ENCODE measurements at places on chromosomes 3 and 15.

GRCh38 chr3:72535772-72536171, 312.5 kb downstream of the SHQ1 start:
- no peak for DNase-seq

DNA sequence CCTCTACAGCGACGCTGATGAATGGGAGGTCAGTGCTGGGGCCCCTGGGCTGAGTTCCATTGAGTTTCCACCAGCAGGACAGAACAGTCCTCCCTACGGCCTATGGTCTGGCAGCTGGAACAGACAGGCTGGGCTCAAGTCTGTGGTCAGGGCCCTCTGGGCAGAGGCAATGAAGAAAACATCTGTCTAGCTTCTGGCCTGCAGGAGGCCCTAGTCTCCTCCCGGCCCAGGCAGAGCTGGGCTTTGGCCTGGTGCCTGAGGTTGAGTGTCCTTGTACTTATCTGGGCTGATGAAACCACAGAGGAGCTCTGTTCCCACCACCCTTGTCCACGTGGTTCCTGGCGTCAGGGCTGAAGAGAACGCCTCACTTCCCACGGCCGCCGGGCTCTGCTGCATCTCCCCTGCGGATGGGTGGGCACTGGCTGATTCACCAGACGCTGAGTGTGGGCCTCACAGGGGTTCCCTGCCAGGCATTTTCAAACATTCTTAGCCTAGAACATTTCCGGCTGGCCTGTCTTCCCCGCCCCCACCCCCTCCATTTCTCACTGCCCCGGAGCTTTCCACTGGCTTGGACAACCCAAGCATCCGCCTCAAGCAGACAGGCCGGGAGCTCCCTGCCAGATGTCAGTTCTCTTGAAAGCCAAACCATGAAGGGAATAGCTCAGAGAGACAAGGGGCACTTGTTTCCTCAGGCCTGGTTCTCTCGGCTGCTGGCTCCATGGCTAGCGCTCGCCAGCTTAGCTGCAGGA, 20.3 kb downstream of the PPCDC start:
- peak; percentile 38 for DNase-seq

- DNase-seq, result no peak
Observed at GRCh38 chr3:195911041-195911945, 2.9 kb upstream of the TNK2 start.

DNA sequence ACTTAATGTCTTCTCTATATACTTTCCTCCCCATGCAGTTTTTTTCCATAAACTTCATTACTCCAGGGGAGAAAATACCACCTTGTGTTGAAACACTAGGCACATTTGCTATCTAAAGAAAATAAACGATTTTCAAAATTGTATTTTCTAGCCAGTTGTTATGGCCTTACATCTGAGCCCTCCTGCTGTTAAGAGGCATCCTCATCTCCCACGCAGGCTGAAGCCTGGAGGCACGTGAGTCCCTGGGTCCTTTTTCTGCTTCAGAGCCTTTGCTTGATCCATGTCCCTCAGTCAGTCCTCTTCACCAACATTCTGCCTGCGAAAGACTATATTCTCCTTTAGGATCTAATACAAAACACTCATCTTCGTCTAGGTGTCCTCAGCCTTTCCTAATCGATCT, 479.6 kb upstream of the ZNF717 start:
- DNase-seq, result no peak

GRCh38 chr15:89999676-90000185, 1.4 kb upstream of the ZNF710 start:
- DNase-seq, result no peak

DNA sequence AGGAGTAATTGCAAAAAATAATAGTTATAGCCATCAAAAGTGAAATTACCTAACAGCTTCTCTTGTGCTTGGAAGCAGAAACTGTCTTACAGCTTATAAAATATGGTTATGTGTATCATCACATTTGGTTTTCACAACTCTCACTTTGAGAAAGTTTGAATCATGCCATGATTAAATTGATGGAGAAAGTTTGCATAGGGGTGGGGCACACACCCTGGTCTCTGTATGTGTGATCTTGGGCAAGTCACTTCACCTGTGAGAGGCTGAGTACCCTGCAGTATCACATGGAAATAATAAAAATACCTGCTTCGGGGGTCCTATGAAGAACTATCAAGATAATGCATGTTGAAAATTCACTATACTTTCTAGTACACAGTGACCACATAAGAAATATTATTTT, 471.4 kb downstream of the RAP2B start:
- no peak for DNase-seq

- no peak for DNase-seq
Observed at GRCh38 chr3:10929978-10930665, 62.4 kb upstream of the SLC6A1 start.

DNA sequence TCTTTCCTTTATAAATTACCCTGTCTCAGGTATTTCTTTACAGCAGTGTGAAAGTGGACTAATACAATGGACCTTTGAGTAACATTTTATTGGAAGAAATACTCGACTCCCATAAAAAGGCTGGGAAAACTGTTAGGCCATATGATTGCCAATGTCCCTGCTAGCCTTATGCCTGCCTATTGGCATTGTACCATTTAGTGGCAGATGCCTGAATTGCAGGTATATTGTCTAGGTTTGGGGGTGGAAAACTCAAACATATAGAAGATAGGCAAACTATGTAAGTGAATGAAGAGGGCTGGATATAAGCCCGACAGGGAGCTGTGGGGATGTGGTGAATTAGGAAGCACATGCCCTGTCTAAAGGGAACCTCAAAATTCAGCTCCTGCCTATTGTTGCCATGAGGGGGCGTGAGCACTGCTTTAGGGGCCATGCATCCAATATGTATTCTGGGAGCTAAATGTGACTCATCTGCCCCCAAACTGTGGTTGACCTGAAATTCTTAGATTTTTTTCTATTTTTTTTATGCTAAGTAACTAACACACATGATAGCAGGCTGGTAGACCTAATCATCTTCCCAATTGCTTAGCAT, 65.2 kb upstream of the TRA2B start:
- no peak for DNase-seq

DNA sequence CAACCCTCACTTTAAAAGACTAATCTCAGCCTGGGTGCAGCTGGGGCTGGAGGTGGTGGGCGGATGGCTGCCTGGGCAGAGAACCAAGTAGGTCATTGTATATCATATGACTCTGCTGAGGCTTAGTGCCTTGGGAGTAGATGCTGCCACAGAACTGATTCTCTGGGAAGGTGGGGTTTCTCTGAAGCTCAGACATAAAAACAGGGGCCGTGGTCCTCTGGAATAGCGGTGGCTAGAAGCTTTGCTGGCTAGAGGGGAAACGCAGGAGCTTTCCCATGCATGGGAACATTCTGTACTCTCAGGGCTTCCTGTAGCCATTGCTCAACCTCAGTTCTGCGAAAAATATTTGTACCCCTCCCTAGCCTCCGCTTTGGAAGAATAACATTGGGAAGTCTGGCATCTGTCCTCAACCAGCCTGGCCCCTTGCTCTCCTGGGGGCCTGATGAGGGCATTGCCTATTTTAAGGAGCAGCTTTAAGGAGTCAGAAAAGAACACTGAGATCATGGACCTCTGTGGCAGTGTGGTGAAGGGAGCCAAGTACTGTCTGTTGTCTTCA, 14.7 kb downstream of the TIMP4 start:
- no peak for DNase-seq

DNA sequence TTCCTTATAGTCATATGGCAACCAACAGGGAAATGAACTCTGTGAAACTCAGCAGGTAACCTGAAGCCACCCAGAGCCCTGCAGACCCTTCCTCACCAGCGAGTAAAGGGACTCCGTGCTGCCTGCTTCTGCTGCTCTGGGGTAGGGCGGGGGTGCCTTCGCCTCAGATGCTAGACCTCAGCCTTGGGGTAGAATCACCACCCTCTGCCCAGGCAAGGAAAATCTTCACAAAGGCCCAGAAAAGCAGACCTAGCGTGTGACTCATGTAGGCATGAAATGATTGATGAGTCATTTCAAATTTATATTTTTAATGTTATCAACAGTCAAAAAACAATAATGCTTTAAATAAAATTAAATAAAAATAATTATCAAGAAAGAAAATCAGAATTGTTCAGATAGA, 6.6 kb downstream of the STIMATE start:
- peak; percentile 63 for DNase-seq

DNA sequence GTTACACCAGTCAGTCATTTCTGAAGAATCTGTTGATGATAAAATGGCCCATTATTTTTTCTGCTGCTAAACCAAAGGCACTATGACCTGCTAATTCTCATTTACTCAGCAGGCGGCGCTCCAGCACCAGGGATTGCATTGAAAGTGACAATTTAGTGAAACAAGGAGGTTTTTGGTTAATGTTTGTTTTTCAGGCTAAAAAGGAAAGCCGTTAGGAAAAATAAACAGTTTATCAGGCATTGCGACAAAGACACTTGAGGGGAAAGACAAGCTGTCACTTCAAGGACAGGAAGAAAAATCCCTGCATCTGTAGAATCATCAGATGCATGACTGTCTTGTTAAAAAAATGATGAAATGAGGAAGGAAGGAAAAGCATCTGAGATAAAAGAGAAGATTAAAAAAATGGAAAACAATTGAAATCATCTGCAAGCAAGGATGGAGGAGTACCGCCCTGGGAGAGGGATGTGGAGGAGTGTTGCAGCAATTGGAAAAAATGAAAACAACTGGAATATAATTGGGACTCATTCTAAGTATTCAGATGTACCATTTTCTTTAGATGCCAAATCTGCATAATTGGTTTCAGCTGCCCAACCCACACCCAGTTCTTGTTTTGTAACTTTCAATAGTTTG, 54.0 kb downstream of the NR1D2 start:
- peak; percentile 87 for DNase-seq

DNA sequence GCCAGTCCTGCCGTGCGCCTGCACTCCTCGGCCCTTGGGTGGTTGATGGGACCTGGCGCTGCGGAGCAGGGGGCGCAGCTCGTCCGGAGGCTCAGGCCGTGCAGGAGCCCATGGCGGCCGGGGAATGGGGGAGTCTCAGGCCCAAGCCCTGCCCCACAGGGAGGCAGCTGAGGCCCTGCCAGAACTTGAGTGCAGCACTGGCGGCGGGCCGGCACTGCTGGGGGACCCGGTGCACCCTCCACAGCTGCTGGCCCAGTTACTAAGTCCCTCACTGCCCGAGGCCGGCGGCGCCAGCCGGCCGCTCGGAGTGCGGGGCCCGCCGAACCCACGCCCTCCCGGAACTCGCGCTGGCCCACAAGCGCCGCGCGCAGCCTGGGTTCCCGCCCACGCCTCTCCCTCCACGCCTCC, 190.9 kb upstream of the MME start:
- DNase-seq, result no peak

- DNase-seq, result peak; percentile 74
Observed at GRCh38 chr3:106609666-106610301, 741.0 kb upstream of the CBLB start.

GRCh38 chr15:100918690-100919480, at the start of gene LRRK1:
LRRK1 (plus strand) TSS chr15:100919357; CDS start chr15:100924633, 5,276 bp downstream.
- peak; percentile 34 for DNase-seq

DNA sequence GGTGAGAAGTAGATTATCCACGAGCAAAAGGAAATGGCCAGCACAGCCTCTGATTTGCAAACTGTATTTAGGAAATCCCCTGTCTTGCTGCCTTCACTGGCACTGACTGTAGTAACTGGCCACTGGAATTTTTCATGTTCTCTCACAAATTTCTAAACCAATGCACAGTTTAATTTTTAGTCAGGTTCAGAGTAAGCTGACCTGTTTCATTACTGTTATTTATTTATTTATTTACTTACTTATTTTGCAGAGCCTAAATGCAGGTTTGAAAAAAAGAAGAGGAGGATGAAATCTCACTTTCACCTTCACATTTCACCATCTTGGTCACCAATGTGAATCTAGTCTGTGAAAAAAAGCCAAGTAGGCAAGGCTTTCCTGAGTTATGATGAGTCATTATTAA, 291.0 kb downstream of the PLOD2 start:
- no peak for DNase-seq
